ENCODE measurements at places on chromosomes 3 and 15.

- no peak for DNase-seq
Observed at GRCh38 chr3:165383381-165383780, 187.2 kb upstream of the SLITRK3 start.

GRCh38 chr3:55369141-55369847, 117.8 kb downstream of the WNT5A start:
- DNase-seq: no peak

GRCh38 chr3:66350601-66351000, 129.8 kb downstream of the SLC25A26 start:
- no peak for DNase-seq

GRCh38 chr3:119542168-119542767, 17.1 kb downstream of the CD80 start:
- DNase-seq: no peak

All from activated T-helper 1 cell treated with Interleukin-2 at 50 U/mL for 16 hours (primary cell).